Prostate gland (tissue), 2 donors: ENCODE measurements at places on chromosomes 1 and 21. TPM values are rescaled to one million over a fixed set of nuclear protein-coding genes. Genes with fewer than 3 reads are reported as not detected.
A peak's percentile ranks its signal among the peaks of the same experiment; 100 is the strongest.

DNA sequence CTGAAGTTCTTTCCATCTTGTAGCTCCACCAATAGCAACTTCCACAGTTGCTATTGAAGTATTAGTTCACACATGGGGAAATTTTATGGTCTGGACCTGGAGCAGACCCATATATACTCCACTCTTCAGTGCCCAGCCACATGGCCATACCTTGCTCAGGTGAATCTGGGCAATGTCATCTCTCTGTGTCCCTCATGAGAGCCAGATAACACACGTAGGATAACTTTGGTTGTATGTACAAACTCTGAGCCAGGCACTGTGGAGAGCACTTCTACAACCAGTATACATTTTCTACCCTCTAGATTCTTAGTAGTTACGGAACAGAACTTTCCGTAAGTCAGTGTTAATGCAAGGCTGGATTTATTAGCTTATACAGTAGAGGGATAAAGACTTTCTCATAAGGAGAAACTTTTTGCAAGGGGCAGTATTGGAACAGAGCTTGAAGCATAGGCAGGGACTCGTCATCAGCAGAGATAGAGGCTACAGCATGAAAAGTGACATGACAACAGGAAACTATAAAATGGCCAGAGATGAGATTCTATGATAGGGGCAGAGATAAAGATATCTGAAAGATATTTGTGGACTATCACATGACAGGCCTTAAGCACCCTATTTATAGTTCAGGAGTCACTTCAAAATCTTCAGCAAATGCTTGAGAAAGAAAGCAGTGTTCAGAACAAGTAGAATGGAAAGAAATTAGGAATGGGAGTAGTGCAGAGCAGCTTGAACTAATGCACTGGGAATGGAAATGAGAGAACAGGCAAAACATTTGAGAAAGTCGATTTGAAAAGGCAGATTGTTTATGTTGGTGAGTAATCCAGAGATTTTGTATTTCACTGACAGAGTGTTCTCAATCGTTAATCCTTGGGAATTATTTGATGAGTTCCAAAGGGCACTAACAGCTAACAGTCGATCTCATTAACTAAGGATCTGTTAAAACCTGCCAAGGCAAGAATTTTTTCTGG, 481.8 kb downstream of the USP25 start:
- DNase-seq: no peak

- no peak for DNase-seq
These were observed 9.9 kb upstream of the SLC45A3 start for GRCh38 chr1:205690122-205690756.

DNA sequence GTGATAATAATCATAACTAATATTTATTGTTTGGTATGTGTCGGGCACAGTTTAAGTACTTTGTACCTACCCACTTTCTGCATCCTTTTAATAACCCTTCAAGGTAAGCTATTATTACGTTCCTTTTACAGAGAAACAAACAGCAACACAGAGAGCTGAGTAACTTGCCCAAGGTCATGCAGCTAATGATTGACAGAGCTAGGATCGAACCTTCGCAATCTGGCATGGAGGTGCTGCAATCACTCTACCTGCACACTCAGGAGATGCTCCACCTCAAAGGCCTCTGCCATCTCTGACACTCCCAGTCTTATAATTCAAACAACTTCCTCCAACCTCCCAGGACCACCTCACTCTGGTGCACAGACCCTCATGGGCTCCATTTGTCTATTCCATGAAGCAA, 137.2 kb downstream of the DMRTA2 start:
- DNase-seq: no peak

GRCh38 chr1:167453123-167453522, 65.2 kb downstream of the CD247 start:
- no peak for DNase-seq

- DNase-seq: no peak
These were observed 264.8 kb downstream of the PTPRC start for GRCh38 chr1:198903621-198904020.

GRCh38 chr1:59151387-59151761, 145.5 kb upstream of the FGGY start:
- no peak for DNase-seq

GRCh38 chr1:66981679-66982078, 56.9 kb downstream of the MIER1 start:
- DNase-seq: no peak

- DNase-seq: no peak
These were observed 8.8 kb downstream of the KCND3 start for GRCh38 chr1:111980686-111981085.

GRCh38 chr1:93988634-93989350, 79.6 kb upstream of the GCLM start:
- peak; percentile 63 for DNase-seq

DNA sequence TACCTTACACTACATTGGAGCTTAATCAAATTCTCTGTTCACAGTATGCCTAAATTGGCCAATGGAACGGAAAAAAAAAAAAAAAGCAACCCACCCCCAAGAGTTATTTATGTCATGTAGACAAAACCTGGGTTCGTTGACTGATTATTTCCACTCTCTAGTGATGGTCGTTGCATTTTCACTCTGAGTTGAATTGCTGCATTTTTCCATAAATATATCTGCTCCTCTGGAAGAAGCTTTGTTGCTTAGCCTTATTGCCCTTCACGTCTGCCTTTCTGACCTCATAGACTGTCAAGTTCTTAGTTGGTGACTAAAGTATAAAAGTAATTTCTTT, 90.2 kb upstream of the RUNX1 start:
- DNase-seq: no peak

GRCh38 chr1:15621975-15622374, 4.7 kb downstream of the DDI2 start:
- no peak for DNase-seq

DNA sequence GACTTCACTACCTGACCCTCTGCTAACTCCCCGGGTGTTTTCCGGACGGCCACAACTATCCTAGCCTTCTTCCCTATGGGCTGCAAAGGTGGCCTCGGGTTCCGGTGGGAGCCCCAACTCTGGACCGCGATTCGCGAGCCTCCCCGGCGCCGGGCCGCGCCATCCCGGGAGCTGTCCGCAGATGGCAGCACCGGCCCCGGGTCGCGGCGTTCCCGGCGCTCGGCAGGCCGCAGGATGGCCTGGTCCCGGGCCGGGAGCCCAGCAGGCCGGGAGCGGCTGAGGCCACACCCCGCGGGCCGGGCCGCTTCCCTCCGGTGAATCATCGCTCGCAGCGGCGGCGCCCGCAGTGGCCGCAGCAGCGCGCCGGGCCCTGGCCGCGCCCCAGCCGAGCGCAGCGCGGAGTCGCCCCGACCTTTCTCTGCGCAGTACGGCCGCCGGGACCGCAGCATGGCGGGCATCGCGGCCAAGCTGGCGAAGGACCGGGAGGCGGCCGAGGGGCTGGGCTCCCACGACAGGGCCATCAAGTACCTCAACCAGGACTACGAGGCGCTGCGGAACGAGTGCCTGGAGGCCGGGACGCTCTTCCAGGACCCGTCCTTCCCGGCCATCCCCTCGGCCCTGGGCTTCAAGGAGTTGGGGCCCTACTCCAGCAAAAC, at the start of gene CAPN2:
CAPN2 (plus strand) TSS at position 346 of the 656 bp plus-strand sequence; CDS start at position 448, 102 bp downstream.
- DNase-seq: peak; percentile 78

DNA sequence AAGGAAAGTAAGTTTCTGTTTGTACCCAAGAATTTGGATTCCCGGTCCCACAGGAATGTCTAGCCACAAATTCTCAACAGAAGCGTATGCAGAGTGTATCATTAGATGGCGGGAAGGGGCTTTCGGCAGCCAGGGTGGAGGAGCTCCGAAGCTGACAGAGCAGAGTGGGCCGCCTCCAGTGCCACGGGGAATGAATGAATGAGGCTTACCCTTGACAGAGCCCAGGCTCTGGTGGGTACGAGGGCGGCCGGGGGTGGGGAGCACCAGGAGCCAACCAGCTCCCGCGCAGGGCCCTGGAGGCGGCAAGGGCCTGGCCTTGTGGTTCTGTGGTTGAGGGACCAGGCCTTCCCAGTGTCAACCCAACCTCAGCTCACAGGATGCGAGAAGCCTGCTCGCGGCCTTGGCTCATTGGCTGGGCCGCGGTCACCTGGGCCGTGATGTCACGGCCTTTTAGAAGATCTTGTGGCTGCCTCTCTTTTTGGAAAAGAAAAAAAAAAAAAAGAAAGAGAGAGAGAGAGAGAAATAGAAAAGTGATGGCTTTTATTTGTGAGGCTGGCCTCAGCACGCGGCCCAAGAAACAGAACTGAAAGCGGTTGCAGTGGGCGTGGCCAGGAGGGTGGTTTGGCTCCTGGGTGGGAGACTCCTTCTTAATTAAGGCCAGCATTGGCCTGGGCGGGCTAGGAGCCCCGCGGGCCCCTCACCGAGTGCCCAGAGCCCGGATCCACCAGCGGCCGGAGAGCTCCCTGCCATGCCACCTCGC, 34.9 kb upstream of the RUNX3 start:
- DNase-seq: no peak

Gene ATP6V1G3
- not detected for total RNA-seq

Gene TEX38
- 30.6 TPM for total RNA-seq

Gene LCE1E
- total RNA-seq: not detected
